ENCODE measurements at places on chromosomes 3 and 15.

GRCh38 chr3:135691240-135691639 lies 274.3 kb upstream of the PPP2R3A start:
- DNase-seq, result no peak

- DNase-seq, result peak; percentile 80
These were observed 55.8 kb downstream of the LSM3 start for GRCh38 chr3:14234251-14235002.

DNA sequence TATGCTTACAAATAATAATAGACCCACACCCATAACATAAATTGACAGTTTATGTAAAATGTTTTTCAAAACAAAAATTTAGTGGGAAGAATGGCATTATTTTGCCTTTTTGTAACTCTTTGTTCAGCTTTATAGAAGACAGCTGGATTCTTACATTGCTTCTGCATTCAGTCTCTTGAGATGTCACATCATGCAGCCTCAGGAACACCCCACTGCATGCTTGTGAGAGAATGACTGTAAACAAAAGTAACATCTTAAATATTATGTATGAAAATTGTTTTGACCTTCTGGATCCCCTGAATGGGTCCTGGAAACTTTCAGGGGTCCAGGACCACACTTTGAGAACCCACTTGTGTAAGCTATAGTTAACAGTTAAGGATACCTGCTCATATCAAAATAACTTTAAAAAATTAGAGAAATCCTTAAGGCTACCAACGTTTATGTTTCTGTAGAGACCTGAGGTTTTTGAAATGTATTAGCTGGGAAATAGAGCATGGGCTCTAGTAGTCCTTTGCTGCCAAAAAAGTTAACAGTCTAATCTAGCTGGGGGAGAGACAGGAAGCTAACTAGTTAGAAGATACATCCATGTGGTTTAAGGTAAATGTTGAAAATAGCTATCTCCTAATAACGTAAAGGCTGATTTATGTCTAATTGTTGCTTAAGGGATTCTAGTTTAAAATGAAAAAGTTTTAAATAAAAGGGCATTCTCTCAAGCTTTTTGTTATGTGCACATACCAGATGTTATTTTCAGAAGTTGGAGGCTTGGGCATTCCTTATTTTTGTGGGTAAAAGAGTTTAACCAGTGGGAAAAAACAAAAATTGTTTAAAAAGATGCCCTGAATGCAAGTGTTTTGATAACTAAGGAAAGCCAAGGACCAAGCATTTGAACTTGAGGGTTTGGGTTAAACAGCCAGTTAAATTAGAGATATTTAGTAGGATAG lies 3.8 kb downstream of the USP3 start:
- DNase-seq, result no peak

GRCh38 chr3:53236112-53236841 lies 19.5 kb downstream of the TKT start:
- DNase-seq, result peak; percentile 60

DNA sequence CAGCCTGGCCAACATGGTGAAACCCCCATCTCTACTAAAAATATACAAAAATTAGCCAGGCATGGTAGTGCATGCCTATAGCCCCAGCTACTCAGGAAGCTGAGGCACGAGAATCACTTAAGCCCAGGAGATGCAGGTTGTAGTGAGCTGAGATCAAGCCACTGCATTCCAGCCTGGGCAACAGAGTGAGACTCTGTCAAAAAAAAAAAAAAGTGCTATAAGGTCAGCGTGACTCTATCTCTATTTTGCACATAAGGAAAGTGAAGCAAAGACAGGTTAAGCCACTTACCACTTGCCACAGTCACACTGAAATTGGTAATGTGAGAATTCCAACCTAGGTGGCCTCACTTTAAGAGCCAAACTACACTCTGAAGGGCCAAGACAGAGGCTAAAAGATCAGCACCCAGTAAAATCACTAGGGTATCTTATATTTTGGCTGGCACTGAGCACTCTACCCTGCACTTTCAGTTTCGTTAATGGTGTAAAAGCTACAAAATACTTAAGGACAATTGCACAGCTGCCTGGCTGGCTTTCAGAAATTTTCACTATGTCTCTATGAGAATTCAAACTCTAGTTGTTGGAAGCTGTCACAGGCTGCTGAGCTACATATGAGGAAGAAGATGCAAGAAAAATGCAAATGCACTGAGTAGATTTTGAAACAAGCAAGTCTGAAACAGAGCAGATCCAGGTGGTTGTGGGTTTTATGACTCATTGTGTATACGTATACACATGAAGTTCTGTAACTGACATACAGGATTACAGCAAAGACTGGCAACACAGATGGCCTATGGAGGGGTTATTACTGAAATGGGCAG lies 32.7 kb downstream of the TRANK1 start:
- peak; percentile 59 for DNase-seq

GRCh38 chr3:16430717-16431630 lies 82.5 kb downstream of the RFTN1 start:
- DNase-seq, result no peak

GRCh38 chr15:101148881-101149664 lies 102.8 kb downstream of the CHSY1 start:
- no peak for DNase-seq

DNA sequence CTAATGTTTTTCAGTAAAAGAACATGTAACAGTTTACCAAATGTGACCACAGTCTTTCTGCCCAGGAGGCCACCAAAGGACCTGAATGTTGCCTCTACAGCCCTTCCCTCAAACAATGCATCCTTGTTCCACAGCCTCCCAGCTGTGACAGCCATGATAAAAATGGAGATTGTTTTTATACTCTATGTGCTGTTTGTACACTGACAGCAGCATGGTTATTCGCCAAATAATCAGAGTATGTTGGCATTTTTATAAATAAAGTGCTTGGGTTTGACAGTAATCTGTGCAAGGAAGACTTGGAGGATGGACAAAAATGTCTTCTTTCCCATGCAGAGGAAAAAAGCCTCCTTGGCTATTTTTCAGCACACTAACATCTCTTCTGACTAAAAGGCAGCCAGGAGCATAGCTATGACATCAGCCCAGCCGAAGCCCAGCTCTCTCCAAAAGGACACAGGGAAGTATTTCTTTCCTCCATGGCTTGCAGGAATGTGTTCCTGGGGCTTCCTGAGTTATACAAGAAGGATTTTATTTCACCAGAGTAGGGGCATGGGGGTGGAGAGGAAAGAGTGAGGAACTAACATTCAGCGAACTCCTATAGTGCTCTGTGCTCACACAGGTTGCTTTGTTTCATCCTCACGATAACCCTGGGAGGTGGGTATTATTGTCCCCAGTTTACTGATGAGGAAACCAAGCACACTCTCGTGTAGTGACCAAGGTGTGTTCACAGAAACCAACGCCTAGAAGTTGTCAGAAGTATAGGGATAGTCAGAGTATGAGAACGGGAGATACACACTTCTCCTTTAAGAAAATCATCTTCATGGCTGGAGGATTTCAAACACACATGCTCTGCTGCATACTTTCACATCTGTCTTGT lies 339.7 kb downstream of the MECOM start:
- no peak for DNase-seq

- DNase-seq, result no peak
These were observed 35.3 kb upstream of the PGPEP1L start for GRCh38 chr15:99042892-99043291.
